ENCODE measurements at places on chromosomes 12 and 14.
A peak's percentile ranks its signal among the peaks of the same experiment; 100 is the strongest.

DNA sequence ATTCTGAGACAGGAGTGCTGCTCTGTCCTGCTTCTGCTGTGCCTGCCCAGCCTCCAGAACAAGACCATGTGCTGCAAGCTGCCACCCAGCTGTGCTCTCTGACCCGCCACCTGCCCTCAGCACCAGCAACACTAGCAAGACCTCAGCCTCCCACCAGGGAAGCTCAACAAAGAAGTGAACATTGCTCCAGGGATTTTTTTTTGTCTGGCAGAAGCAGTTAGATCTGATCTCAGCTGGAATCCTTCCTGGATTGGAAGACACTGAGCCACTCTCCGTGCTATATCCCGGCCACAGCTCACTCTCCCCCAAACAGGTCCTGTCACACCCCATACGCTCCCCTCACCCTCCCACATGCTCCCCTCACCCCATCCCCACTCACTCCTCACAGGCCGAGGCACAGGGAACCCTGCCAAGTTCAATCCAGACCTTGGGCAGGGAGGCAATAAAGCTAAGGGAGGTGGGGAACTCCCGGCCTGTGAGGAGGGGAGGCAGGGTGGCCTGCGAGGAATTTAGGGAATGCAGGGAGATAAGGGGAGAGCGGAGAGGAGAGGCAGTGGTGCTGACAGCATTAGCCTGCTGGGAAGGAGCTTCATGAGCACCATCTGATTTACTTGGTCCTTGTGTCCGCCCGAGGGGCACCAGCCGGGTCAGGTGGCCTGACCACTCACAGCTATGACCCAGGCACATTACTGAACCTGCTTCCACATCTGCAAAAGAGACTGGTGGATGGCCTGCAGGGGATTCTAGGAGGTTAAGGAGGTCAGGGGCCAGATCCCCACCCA is 29.7 kb downstream of the CCDC85C start:
- no peak for DNase-seq

GRCh38 chr12:62192903-62193250 is 67.3 kb upstream of the USP15 start:
- DNase-seq: no peak

DNA sequence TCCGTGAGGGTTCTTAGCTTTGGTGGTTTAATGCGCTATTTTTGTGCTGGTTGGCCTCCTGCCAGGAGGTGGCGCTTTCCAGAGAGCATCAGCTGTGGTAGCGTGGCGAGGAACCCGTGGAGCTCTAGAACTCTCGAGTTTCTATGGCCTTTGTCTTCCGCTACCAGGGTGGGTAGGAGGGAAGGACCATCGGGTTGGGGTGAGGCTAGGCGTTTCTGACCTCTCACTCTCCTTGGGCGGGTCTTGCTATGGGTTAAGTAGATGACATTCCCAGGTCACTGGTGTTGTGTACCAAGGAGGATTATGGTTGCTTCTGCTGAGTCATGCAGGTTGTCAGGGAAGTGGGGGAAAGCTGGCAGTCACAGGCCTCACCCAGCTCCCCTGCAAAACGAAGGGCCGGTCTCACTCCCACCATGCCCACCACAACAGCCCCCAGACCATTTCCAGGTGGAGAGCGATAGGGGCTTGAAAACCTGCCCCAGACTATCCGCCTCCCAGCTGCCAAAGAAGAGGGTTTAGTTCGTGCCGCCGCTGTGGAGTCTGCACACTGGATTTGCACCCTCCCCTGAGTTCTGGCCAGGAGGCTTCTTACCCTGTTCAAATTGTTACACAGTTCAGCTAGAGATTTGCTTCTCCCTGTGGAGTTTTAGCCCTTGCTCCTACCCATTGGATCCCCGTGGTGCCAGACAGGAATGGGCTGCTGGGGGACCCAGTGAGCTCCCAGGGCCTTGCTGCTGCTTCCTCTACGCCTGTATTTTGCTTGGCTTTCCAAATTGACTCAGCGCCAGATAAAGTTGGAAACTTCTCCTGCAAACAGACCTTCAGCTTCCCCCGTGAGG is 21.9 kb downstream of the RNFT2 start:
- DNase-seq: no peak

DNA sequence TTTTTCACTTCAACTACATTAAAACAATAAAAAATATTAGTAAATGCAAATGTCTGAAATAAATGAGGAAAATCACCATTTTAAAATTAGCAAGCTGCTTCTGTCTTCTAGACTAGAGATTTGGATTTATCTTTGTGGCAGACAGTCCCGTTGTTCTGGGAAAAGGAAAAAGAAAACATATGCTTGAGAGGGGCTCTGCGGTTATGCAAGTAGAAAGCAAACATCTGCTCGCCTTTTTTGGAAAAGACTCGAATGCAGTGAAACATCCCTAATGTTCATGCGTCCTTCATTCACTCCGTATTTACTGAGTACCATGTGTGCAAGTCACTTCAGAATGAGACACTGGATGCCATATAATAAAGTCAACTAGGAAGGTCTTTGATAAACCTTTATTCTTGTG is 44.9 kb downstream of the IFNG start:
- DNase-seq: no peak

DNA sequence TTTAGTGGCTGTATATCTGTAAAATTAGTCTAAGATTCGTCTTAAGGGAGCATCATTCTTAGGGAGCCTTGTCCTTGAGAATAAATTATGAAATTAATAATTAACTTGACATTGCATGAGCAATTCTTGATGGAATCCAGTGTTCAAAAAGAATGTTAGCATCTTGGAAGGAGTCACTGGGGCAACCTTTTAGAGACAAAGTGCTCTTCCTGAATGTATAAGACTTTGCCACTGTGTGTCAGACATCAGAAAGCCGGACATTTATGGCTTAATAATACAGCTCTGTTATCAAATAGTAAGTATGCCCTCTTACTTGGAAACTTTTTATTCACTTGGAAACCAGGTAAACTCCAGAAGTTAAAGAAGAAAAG is 83.3 kb downstream of the CCER1 start:
- DNase-seq: no peak

DNA sequence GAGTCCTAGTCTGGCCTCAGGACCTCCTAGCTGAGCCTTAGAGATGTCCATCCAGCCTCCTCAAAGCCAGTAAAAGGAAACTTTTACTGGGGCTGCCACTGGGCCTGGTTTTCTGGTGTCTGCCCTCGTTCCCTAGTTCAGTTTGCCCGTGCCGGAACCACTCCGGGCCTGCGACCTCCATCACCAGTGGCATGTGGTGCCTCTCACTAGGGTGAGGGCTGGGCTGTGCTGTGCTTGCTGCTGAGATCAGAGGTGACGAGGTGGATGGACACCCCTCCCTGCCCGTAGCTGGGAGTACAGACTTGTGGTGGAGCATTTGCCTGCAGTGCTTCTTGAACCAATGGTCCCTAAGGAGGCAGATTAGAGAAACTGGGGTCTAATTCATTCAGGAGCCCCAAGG is 75.7 kb downstream of the B4GALNT3 start:
- no peak for DNase-seq

- no peak for DNase-seq
Observed at GRCh38 chr14:100640471-100641273, 53.5 kb upstream of the BEGAIN start.

GRCh38 chr12:49507139-49507538 is 31.7 kb upstream of the KCNH3 start:
- DNase-seq: no peak

DNA sequence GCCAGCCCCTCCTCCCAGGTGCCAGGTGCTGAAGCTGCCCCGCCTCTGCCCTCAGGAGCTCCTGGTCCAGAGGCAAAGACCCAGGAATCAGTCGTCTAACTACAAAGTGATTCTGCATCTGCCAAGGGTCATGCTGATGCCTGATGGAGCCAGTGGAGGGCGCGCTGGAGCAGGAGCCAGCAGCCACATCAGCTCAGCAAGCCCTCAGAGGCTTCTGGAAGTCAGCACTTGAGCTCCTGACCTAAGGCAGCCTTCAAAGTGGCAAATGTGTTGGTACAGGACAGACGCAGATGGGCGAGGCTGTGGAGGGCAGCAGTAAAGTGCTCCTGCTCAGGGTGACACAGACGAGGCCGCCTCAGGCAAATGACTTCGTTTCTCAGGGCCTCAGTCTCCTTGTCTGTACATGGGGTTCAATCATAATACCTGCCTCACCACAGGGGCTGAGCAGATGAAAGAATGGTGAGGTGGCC is 10.9 kb downstream of the C12orf43 start:
- DNase-seq: no peak

DNA sequence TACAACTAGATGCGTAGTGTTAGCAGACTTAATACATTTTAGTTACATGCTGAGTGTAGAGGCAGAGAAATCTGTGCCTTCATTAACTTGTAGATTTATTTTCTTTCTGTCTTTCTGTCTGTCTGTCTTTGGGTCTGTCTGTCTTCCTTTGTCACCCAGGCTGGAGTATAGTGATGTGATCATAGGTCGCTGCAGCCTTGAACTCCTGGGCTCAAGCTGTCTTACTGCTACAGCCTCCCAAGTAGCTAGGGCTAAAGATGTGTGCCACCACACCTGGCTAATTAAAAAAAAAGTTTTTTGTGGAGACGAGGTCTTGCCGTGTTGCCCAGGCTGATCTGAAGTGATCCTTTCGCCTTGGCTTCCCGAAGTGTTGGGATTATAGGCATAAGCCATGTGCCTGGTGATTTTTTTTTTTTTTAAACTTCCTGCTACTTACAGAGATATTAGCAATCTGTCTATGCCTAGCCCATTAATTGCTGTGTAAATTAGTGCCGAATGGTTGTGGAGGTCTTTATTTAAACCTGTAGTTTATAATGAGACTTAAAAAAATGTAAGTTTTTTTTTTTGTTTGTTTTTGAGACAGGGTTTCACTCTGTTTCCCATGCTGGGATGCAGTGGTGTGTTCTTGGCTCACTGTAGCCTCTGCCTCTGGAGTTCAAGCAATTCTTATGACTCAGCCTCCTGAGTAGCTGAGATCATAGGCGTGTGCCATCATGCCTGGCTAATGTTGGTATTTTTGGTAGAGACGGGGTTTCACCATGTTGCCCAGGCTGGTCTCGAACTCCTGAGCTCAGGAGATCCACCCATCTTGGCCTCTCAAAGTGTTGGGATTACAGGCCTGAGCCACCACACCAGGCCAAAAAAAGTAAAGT is 22.8 kb downstream of the ERC1 start:
- no peak for DNase-seq

- peak; percentile 100 for DNase-seq
Observed at GRCh38 chr12:53379389-53380103, 430 bp upstream of the SP1 start.

DNA sequence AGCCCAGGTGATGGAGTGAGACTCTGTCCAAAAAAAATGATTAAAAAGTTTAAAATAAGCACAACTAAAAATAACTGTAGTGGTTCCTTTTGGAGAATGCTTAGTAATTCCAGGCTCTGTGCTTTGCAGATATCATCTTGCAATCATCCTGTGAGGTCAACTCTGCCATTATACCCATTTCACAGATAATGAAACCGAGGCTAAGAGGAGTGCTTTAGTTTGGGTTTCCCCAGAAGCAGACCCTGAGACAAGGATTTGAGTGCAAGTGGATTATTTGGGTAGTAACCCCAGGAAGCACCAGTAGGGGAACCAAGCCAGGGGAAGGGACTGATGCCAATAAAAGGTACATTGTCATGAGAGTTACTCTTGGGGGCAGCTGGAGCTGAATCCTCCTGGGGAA is 44.7 kb downstream of the RIN3 start:
- no peak for DNase-seq

DNA sequence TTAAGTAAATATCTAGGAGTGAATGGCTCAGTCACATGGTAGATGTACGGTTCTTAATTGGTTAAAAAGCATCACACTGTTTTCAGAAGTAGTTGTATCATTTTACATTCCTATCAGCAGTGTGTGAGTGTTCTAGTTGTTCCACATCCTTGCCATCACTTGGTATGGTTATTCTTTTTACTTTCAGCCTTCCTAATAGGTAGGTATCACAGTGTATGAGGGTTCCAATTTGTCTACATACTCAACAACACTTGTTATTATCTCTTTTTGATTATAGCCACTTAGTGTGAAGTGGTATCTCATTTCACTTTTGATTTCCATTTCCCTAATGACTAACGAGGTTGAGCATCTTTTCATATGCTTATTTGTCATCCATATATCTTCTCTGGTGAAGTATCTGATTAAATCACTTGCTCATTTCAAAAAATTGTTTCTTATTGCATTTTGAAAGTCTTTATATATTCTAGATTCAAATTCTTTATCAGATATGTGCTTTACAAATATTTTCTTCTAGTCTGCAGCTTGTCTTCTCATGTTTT is 3.5 kb upstream of the SPRYD3 start:
- DNase-seq: no peak

DNA sequence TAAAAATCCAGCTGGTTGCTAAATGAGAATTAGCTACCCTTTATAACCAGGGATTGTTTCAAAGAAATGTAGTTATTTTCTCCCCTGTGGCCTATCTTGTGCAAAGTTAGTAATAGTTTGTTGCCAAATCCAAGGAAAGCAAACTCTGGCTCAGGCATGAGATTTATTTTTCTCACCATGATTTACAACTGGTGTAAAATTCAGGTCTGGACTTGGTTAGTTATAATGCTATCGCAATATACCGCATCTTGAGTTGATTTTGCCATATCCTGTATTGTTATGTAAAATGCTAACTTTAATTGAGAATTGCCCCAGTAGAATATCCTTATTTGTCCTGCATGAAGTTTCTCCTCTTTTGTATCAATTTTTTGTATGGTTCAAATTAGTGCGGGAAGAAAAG is 135.5 kb downstream of the CRADD start:
- no peak for DNase-seq

GRCh38 chr14:21852061-21852664 is 178.5 kb upstream of the OR4E1 start:
- peak; percentile 34 for DNase-seq

DNA sequence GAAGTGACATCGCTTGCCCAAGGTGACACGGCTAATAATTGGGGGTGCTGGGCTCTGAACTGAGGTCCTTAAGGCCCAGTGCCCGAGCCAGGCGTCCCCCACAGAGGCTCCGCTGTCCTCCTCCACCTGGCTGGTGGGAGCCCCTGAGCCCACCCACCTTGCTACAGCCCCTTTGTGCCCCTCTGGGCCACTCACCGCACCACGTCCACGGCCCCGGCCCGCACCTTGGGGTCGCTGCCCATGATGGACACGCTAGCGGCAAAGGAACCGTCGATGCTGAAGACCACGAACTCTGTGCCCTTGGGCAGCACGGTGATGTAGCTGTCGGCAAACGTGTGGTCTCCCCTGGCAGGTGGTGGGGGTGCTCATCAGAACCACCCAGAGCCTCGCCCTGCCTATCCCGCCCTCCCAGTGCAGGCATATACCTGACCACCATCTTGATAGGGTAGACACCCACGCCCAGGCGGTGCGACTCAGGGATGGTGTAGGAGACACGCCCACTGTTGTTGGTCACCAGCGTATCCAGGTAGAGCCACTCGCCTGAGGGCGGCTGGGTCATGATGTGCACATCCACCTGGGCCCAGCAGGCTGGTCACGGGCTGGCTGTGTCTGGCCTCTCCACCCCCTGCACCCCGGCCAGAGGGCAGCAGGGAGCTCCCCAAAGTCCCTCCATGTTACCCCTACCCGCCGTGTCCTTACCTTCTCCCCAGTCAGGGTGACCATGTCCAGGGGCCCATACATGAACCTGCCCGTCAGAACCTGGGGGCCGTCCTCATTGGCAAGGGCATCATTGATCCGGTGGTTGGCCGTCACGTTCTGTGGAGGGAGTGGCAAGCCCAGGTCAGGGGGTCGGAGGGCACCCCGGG is 6.8 kb downstream of the ARL6IP4 start:
- DNase-seq: no peak

All from substantia nigra (tissue), 51 donors.